ENCODE measurements at places on chromosomes 7 and 10.

GRCh38 chr7:72710983-72711382 lies 117.0 kb downstream of the TYW1B start:
- DNase-seq: no peak

DNA sequence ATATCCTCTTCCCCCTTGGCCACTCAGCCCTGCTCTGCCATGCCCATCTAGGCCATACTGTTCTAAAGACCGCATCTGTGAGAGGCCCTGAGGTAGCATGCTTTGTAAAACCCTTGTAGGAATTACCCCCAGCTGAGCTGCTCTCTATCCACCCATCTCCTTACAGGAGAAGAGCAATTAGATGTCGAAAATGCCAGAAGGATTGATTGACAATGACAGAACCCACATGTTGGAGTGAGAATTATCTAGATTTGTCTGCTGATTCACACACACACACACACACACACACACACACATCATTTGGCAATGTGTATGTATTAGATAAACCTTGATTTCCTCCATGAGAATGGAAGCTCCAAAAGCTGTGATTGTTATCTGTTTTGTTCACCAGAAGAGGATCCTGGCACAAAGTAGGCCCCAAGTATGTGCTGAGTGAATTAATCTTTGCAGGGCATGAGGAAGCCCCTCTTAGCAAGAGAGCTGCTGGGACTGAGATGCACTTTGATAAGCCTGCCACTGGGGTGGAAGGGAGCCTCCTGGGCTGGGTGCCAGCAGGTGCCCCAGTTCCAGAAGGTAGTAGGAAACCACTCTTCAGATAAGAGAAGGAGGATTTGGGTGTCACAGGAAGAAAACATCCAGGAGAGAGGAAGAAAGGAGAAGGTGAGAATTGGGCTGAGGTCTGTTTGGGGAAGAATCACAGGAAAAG lies 187.5 kb upstream of the ADO start:
- DNase-seq: no peak

DNA sequence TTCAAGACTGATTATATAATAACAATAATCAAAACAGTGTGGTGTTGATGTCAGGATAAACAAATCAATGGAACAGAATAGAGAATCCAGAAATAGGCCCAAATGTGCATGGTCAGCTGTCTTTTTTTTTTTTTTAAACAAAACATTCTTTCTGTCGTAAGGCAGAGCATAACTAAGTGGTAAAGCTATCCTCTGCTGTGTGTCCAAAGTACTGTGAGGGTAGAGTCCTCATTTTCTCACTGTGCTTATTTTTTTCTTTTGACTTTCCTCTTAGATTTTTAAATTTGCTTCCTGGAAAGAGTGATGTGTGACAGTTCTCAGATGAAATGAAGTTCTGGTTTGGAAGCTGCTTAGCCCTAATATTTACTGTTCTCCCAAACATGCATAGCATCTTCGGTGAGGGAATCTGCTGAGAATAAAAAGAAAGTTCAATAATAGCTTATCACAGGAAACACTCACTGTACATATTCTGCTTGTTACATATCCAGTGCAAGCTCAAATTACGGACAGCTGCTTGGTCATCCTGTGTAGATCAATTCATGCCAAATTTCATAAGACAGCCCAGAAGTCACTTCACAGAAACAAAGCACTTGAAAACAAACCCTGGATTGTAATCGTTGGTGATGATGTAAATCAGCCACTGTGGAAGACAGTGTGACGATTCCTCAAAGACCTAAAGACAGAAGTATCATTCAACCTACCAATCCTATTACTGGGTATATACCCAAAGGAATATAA lies 423.9 kb downstream of the NEBL start:
- no peak for DNase-seq

DNA sequence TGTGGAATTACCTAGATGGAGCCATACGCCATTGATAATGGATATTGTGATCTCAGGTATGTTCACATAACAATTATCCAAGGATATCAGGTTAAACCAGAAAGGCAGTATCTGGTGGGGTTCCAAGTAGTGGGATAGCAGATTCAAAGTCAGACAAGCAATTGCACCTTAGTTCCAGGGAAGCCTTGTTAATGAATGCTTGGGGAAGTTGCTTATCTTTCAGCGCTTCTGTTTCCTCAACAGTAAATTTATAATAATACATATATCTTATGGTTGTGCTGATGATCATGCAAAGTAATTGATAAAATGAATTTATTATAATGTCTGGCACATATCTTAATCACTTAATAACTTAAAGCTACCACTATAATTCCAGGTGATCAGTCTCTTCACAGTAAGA lies 290.9 kb downstream of the SUGCT start:
- no peak for DNase-seq

DNA sequence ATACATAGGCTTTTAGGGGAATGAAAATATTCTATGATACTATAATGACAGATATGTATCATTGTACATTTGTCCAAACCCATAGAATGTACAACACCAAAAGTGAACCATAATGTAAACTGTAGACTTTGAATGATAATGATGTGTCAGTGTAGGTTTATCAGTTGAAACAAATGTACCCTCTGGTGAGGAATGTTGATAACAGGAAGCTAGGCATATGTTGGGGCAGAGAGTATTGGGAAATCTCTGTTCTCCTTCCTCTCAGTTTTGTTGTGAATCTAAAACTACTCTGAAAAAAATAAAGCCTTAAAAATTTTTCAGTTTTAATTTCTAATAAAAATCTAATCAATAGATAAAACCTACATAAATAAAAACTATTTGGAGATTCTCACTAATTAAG lies 36.9 kb downstream of the C1GALT1 start:
- no peak for DNase-seq

- DNase-seq: no peak
Measured at GRCh38 chr10:6498771-6499170, 81.3 kb downstream of the PRKCQ start.
